Skin of body (tissue), 3 donors: ENCODE measurements at places on chromosomes 1 and 21. TPM values are rescaled to one million over a fixed set of nuclear protein-coding genes. Genes with fewer than 3 reads are reported as not detected.
A peak's percentile ranks its signal among the peaks of the same experiment; 100 is the strongest.

DNA sequence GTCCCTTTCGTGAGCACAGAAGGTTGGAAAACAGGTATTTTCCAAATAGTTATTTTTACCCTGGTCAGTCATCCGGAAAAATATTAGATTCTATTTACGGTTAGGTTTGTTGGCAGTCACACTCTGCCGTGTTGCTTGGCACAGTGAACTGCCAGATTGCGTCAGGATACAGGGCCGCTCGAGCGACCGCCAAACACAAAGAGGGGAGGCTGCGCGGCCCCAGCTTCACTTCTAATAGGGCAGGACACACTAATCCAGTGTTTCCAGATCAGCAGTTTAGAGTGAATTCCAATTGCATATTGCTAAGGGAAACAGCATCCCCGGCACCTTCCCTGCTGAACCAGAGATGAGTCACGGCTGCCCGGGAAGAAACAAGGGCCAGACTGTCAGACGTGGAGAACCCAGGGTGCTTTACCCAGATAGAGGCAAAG is 22.9 kb downstream of the UMODL1 start:
- DNase-seq: no peak

DNA sequence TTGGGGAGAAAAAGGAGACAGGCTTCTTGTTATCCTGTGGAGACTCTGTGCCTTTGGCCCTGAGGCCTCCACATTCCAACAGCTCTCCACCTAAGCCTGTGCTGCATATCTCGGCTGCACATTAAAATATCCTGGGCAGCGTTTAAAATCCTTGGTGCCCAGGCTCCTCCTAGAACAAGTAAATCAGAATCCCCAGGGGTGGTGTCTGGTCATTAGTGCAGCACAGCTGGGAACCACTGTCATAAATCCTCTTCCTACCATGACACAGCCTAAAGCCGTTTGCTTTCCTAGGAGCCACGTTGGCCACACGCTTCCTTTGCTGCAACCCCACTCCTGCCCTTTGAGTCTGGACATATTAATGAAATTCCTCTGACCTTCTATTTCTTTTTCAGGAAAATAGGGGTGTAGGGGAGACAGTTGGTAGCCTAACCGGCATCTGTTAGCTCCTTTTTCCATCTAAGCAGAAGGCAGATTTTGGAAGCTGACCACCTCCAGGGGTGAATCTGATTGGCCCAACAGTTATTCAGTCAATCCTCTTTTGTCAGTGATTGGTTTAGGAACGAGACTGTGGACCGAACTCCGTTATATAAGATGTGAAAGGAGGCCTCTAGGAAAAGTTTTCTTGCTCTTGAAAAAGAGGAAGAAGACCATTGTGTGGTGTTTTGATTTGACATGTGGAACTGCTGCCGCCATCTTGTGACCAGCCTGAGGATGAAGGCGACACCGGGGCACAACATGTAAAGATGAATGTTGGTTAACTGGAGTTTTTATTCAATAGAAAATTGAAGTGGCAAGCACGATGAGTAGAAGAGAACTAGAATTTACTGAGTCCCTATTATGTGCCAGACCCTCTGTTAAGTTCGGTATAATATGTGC is 41.9 kb downstream of the JUN start:
- no peak for DNase-seq

DNA sequence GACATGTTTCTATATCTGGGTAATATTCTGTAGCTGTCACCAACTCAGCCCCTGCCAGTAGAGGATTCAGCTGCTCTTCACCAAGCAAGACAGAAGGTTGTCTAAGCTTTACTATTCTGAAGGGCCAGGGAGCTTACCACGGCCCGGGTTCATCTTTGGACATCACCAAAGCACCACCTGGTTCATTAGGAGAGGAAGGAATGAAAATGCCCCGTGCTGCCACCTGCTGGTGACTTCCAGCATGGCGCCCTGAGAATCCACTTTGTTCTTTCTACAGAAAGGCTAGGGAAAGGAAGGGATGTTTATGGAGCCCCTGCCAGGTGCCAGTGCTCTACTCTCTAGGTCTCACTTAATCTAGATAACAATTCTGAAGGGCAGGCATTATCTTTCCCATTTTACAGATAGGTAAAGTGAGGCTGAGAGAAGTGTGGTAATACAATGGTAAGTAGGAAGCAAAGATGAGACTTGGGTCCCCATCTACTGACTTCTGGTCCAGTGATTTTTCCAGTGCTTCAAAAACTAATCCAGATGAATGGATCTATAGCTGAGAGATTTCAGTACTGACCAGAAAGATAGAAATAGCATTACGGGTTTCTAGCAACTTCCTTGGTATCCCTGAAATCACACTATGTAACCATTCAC is 79.5 kb downstream of the BEND5 start:
- no peak for DNase-seq

- no peak for DNase-seq
These were observed 156.6 kb downstream of the GREM2 start for GRCh38 chr1:240455228-240455821.

DNA sequence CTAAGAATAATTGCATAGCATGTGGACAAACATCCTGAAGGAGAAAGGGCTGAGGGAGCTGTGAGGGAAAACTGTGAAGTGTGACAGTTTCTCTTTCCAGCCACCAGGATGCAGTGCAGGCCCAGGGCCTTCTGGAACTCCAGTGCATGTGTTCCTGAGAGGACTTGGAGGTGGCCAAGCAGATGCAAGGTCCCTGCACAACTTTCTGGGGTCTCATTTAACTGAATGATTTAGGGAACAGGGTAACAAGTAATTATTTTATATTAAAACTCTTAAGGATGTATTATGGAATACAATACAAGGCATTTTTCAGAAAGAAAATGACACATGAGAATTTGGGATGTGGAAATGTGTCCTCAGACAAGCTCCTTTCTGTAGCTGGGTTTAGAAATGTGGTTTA is 61.2 kb upstream of the MCOLN3 start:
- DNase-seq: peak; percentile 34

DNA sequence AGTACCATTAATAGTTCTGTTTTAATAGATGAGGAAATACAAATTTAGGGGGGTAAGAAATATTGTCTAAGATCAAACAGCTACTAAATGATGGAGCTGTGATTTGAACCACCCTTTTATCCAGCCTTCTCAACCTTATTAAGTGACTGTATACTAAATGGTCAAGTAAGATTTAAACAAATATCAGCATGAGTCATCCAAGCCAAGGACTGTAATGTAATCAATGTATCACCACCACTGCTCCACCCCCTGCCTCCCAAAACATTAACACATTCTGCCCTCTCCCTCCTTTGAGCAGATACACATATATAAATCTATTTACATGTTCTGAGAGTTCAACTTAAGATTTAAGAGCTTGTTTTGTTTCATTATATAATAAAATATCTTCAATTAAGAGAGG is 58.9 kb downstream of the LRRC40 start:
- DNase-seq: no peak

DNA sequence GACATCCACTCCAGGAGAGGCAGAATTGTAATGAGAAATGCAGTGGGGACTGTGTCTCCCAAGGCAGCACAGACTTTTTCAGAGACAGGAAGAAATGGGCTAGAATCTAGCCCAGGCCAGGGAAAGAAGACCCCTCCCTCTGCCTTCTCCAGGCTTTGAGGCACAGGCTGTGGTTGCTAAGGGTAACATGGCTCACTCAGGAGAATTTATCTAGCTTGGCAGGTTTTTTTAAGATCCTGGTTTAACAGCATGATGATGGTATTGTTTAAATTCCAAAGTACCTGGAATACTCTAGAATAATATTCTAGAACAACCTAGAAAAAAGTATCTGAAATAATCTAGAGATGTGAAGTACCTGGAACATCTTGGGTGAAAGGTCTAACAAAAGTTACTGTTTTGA is 125.6 kb downstream of the URB2 start:
- DNase-seq: no peak

GRCh38 chr1:196148367-196148970 is 459.8 kb downstream of the KCNT2 start:
- DNase-seq: peak; percentile 3

DNA sequence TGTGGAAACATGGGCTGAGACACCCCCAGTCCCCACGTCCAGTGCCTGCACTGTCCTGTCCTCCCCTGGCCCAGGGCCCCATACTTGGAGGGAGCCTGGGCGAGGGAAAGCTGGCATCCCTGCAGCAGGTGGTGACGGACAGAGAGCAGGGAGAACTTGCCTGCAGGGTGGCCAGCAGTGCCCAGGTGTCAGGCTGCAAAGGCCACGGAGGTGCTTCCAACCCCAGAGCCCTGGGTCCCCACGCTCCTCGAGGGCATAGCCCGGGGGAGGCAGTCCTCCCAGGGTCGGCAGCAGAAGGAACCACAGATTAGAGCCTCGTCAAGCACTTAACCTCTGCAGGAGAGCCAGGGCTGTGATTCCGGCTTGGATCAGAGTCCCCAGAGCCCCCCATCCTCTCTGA is 77.5 kb downstream of the ARHGEF16 start:
- DNase-seq: no peak

DNA sequence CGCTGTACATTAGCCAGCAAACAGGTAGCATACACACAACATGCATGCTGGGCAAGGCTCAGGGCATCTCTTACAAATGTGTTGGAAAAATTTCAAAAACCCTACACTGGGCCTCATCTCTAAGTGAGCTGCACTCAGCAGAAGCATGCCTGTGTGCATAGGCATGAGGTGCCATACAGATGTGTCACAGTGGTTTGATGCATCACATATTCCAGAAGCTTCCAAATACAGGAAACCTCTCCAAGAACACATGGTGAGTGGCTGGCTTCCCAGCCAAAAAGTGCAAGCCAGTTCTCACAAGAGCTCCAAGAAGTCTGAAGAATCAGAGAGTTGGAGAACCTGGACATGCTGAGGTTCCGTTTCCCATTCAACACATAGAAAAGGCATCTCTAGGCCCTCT is 58.3 kb downstream of the CD46 start:
- no peak for DNase-seq

DNA sequence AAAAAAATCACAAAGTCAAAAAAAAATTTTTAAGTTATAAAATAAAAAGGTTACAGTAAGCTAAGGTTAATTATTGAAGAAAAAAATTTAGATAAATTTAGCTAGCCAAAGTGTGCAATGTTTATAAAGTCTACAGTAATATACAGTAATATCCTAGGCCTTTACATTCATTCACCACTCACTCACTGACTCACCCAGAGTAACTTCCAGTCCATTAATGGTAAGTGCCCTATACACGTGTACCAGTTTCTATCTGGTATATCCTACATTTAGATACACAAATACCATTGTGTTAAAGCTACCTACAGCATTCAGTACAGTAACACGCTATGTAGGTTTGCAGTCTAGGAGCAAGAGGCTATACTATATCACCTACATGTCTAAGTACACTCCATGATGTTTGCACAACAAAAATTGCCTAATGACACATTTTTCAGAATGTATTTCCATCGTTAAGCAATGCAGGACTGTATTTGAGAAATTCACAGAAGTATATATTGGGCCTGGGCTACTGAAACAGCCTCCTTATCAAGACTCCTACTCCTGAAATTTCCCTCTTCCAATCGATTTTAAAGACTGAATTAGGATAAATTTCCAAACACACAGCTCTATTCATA is 155.1 kb downstream of the COP1 start:
- DNase-seq: no peak

DNA sequence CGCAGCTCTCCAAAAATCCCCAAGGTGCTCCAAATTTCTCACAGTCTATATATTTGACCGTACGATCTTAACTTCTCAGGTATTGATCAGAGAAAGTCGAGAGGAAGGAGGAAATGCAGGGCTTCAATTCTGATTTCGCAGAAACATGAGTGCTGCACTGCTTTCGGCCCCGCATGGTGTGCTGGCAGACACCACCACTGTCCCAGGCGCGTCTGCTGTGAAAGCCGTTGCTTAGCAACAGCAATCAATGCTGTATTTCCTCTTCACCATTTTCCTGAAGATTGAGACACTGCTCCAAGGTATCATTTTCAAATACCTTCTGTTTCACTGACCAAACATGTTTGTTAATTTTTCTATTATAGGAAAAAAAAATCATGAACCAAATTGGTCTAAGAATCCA is 296.3 kb downstream of the SMYD3 start:
- no peak for DNase-seq

GRCh38 chr1:184801503-184801902 is 46.8 kb upstream of the EDEM3 start:
- peak; percentile 12 for DNase-seq

- DNase-seq: no peak
These were observed 1707.7 kb downstream of the BRINP3 start for GRCh38 chr1:188769936-188770335.

DNA sequence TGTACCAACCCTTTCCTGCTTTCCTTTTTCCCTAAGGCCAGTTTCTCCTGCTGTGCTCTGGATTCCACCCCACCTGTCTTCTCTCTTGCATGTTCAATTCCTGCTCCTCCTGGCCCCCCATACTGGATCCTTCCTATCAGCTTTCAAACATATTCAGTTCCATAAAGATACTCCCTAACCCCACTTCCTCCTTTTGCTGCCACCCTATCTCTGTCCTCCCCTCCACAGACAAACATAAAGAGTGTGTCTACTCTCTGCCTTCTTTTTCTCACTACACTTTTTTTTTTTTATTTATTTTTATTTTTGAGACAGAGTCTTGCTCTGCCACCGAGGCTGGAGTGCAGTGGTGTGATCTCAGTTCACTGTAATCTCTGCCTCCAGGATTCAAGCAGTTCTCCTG is 16.9 kb upstream of the RPF1 start:
- DNase-seq: no peak

DNA sequence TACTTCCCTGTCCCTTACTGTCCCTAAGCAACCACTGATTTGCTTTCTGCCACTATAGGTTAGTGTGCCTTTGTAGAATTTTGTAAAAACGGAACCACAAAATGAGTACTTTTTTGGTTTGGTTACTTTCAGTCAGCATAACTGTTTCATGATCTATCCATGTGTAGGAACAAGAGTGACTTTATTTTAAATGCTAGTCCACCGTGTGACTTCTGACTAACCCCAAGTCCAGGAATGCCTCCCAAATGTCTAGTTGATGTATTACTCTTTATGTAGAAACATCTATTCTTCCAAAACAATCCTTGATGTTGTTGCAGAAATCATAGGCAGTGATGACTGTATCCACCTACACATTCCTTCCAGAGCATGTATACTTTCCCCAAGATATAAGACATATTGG is 21.3 kb downstream of the ATPAF1 start:
- no peak for DNase-seq

OLIG2 gene
- total RNA-seq: 0.10 TPM

FAAP20 gene
- total RNA-seq: 15.5 TPM

PGLYRP4 gene
- total RNA-seq: 4.3 TPM

PRELP gene
- 5.5 TPM for total RNA-seq
